Fibroblast of skin of left biceps (primary cell): ENCODE measurements at places on chromosomes 6 and 20.

DNA sequence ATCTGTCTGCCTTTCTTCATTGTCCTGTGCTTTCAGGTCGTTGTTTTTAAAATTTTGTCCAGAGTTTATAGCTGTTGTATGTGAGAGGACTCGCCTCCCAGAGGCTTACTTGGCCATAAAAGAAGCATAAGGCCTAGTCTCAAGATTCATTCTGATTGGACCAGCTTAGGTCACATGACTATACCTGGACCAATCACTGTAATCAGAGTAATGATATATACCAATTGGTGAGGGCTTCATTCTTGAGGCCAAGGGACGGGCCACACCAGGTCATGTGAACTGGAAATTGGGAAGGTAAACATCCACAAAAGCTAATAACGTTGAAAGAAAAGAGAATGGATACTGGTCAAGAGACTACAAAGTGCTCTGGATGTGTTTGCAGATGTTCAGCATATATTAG is 141.4 kb upstream of the SULF2 start:
- DNase-seq, result no peak

DNA sequence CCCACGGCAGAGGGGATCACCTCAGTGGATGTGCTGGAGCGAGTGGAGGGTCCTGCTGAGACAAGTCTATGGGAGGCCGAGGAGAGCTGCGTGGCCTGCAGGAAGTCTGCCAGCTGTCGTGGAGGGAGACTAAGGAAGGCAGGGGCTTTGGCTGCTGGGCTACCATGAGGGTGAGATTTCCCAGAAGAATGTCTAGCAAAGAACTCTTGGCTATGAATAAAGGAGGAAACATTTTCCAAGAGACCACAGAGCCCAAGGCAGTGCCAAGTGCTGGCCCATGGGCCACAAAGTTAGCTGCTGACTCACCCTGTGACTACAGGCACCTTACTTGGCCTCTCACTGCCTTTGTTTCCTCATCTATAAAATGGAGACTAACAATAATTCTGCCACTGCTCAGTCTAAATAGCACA is 73.4 kb downstream of the PRDM1 start:
- DNase-seq, result peak; percentile 76

DNA sequence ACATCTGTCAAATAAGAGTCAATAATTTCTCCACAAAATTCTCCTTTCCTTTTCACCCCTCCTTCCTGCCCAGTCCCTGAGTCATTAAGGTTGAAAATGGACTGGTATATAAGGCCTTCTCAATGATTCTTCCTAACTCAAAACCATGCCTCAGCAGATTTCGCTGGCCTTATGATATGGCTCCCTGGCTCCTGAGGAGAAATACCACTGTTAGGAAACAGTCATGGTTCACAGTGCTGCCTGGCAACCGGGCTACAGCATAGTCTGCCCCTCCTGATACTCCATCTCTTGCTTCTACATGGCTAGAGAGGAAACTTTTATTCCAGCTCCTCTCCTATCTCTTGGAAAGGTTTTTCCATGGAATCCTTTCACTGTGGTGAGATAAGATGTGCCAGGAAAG is 4.7 kb downstream of the UBE2J1 start:
- no peak for DNase-seq

DNA sequence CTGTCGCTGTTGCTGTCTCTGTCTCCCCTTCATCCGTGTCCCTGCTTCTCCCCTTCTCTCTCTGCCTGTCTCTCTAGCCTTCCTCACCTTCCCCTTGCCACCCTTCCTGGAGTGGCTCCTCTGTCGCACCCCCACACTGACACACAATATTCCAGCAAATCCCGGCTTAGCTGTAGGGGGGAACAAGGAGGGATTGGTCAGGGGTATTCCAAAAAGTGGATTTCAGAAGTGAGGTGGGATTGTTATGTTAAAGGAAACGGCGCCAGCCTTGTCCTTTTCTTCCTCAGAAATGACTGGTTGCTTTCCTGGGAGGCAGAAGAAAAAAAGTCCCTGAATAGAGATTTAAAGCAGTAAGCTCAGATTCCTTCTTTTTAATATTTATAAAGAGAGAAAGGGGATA is 76.3 kb upstream of the SIRPA start:
- no peak for DNase-seq

DNA sequence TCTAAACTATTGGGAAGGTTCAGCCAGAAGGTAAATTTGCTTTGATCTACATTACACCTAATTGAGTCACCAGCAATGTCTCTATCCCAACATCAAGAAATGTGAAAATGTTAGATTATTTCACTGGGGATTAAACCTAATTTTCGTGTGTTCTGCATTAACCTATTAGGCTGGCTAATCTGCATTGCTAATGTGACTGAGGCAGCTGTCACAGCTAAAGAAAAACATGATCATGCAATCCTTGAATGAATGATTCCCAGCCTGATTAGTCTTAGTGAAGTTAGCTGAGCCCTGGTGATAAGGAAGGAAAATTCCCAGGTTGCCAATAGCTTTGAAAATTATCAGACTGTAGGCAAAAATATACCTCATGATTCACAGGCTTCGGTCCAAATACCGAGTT is 135.3 kb downstream of the LINC00237 start:
- no peak for DNase-seq

DNA sequence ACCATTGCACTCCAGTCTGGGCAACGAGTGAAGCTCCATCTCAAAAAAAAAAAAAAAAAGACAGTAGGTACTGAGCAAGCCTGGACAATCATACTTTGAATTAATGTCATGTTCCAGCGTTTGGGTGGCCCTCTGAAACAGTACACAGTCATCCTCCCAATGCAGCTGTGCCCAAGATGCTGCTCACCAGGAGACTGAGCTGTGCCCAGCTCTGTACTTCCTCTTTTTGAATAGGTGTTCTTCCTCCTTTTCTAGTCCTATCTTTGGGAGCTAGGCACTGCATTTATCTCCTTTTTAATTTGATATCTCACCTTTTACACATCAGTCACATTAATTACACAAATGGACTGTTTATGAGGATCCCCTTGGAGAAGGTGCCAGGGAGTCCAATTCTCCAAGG is 101.5 kb downstream of the RPP40 start:
- no peak for DNase-seq

- DNase-seq, result no peak
Observed at GRCh38 chr20:23150304-23151007, 64.3 kb upstream of the CD93 start.

- no peak for DNase-seq
Observed at GRCh38 chr6:19860235-19860877, 23.2 kb downstream of the ID4 start.

GRCh38 chr6:45704056-45704800 is 311.4 kb downstream of the CLIC5 start:
- no peak for DNase-seq

DNA sequence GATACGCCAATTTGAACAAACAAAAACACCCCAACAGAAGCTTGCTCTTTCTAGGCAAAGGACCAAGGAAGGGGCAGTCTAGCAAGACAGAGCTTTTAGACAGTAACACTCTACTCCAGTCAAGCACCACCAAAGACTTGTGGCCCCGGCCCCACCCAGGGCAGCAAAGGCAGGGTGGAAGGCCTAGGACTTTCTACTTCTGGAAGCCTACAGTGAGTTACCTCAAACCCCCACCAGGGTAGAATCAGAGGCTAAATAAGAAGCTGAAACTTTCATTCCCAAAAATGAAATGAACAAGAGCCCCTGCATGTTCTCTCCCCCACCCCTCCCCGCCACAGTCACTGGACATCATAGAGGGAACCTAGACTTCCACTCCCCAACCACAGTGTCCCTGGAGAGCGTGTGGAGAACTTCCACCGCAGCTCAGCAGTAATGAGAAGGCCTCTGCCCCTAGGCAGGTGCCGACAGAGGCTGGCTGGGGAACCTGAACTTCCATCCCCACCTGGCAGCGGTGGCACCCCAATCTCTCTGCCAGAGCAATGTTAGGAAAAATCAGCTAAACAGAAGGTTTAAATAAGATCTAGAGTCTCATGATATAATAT is 40.0 kb downstream of the KATNA1 start:
- DNase-seq, result no peak

DNA sequence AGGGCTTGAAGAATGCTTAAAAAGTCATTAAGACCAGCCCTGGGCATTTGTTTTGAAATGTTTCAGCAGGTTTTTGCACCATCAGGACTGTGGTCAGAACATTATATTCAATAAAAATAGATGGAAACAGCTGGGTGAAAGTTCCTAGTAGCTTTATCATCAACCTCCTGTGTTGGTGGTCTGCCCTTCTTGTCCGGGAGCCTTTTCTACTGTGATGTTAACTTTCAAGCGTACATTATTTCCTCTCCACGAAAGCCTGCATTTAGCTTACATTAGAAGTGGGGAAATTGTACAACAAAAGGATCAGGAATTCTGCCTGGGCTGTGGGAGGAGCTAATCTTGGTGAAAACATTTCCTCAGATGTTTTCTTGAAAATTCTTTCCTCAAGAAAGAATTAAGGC is 71.1 kb downstream of the LAMA4 start:
- DNase-seq, result no peak

DNA sequence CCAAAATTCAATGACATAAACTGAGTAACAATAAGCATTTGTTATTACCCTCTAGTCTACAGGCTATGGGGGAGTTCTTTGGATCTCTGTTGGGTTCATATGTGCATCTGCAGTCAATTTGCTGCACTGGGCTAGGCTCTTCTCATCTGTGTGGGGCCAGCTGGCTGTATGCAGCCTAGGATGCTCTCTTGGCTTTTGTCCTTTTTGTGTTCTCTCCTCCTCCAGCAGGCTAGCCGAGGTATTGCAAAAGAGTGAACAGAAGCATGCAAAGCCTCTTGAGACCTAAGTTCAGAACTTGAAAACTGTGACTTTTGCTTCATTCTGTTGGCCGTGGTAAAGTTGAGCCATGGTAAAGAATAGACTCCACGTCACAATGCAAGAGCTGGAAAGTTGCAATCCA is 62.8 kb upstream of the FOXO3 start:
- DNase-seq, result no peak
